Activated CD4-positive, alpha-beta T cell treated with anti-CD3 and anti-CD28 coated beads, Interleukin-2, amount 50 U/mL, for 4 hours (primary cell): ENCODE measurements at places on chromosomes 7 and 10.
A peak's percentile ranks its signal among the peaks of the same experiment; 100 is the strongest.

- DNase-seq, result no peak
These were observed 574.3 kb upstream of the FOXK1 start for GRCh38 chr7:4107839-4108238.

- no peak for DNase-seq
These were observed 44.4 kb upstream of the SHH start for GRCh38 chr7:155856656-155857055.

DNA sequence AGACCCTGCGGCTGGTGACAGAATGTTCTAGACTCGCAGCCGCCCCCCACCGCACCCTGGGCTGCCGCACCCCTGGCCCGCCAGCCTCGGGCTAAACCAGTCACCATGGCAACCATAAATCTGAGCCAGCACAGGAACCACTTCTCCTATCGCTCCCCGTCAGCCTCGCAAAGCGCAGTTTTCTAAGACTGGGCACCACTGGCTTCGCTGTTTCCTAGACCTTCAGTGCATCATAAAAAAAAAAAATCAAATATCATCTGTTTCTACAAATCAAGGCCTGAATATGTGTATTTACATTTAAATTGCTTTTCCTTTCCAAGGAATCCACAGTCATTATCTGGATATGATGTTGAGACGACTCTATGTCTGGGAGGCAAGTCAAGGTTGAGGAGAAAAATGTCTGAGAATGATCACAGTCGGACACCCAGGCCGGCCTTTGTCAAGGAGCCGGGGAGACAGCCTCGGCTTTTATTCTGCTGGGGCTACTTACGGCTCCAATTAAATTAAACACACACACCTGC lies 99.9 kb downstream of the PTPRN2 start:
- DNase-seq, result no peak

- DNase-seq, result no peak
These were observed 34.2 kb downstream of the CTBP2 start for GRCh38 chr10:125125951-125126735.

- no peak for DNase-seq
These were observed 218.1 kb downstream of the C7orf25 start for GRCh38 chr7:42693722-42694121.

- DNase-seq, result no peak
These were observed 9.6 kb downstream of the ATP5F1C start for GRCh38 chr10:7797582-7797981.

GRCh38 chr10:8615118-8615517 lies 560.6 kb downstream of the GATA3 start:
- no peak for DNase-seq

DNA sequence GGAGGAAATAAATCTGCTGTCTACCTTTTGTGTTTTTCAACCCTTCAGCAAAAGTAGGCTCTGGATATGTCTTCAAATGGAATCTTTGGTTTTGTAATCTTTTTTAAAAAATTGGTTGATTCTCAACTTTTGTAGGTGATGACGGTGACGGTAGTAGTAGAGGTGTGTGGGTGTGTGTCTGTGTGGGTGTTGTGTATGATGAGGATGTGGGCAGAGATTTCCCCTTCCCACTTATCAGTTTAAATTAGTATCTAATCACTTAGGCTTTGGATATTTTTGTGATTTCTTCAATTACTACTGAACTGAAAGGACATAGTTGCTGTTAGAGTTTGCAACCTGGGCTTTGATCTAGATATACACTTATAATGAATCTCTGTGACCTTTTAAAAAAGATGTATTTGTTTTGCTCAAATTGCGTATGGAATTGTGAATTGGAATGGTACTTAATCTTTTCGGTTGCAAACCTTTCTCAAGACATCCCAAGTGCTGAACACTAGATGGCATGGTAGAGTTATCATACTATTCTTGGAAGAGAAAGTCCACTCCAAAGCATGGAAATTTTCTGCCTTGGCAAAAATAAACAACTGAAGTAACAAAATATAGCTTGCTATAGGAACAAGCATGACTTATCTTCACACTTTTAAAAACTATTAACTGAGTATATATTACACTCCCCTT lies 51.9 kb upstream of the A1CF start:
- no peak for DNase-seq

DNA sequence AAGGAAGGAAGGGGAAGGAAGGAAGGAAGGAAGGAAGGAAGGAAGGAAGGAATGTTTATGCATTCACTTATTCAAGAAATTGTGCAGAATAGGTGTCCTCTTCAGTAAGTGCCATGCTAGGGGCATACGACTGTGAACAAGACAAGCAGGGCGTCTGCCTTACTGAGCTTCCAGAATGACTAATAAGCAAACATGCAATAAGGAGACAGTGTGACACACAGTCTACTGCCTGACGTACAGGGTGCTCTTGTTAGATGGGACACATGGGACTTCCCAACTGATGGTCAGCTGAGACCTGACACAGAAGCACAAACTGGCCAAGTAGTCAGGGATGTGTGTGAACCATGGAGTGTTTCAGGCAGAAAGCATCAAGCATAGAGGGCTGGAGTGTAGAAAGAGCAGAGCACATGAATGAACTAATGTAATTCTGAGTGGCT lies 18.2 kb downstream of the DNAJC12 start:
- DNase-seq, result no peak

DNA sequence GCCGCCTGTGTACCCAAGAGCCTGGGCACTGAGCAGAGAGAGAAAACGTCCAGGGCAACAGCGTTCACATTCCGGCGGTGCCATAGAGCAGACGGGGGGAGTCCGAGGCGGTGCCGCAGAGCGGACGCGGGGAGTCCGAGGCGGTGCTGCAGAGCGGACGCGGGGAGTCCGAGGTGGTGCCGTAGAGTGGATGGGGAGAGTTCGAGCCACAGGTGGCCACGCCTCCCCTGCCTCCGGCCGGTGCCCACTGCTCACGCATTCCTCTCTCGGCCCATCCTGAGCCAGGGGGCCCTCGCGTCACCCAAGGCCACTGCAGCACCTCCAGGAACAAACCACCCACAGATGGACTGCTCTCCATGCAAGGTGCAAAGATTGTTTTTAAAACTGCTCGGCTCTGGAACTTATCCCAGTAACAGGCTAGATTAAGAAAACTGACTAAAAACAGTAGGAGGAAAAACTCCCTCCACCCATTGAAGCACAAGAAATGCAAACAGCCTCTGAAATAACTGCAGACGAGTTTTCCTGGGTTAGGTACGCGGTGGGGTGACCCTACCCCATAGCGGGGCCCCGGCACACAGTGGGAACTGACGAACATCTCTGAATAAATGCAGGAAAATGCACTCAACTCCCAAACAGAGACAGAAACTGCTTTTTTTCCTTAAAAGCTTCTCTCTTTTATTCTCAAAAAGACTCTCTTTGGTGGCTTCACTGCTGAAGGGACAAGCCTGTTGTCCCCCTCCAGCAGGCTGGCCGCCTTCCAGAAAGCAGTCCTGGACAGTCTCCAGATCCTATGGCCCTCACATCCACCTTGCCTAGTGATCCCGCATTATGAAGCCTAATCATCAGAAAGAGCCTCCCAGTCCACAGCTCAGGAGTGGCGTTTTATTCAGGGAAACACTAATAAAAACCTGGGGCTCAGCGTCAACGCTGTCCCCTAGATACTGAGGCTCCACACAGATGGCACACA lies 55.9 kb downstream of the DIP2C start:
- DNase-seq, result no peak

DNA sequence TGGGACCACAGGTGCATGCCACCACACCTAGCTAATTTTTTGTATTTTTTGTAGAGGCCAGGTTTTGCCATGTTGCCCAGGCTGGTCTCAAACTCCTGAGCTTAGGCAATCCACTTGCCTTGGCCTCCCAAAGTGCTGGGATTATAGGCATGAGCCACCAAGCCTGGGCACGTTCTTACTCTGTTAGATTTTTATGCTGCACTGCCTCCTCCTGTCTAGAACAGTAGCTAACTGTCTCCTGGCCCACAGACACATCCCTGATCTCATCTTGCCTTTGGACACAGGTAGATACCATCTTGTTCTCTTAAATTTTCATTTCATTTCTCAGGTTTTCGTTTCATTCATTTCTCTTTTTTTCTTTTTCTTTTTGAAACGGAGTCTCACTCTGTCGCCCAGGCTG lies 41.1 kb downstream of the BLVRA start:
- DNase-seq, result no peak

GRCh38 chr7:141133646-141134045 lies 59.8 kb downstream of the TMEM178B start:
- DNase-seq, result no peak

DNA sequence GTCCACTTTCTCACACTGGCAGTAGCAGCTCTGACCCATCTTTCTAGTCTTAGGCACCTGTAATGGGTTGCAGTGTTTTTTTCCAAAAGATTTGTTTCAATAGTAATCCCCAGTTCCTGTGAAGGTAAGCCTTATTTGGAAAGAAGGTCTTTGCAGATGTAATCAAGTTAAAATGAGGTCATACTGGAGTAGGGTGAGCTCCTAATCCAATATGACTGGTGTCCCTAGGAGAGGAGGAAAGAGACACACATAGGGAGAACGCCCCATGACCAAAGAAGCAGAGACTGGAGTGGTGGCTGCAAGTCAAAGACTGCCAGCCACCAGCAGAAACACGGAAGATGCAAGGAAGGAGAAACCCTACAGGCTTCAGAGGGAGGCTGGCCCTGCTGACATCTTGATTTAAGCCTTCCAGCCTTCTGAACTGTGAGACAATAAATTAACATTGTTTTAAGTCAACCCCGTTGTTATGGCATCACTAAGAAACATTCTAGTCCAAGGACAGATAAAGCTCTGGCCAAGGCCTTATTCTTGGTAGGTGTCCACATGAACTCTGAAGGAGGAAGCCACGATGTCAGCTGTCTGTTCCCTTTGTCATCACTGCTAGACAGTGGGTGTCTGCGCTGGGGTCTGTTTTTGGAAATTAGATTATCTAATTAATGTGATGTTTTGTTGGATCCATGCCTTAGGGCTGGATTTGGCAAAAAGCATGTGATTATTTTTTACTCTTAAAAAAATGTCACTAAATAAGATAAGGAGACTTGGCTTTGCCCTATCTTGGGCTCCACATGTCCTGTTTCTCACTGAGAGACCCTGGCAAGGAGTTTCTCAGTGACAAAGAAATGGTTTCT lies 214.9 kb downstream of the KCNMA1 start:
- DNase-seq, result no peak

GRCh38 chr10:131920693-131921092 lies 19.9 kb downstream of the PPP2R2D start:
- no peak for DNase-seq

DNA sequence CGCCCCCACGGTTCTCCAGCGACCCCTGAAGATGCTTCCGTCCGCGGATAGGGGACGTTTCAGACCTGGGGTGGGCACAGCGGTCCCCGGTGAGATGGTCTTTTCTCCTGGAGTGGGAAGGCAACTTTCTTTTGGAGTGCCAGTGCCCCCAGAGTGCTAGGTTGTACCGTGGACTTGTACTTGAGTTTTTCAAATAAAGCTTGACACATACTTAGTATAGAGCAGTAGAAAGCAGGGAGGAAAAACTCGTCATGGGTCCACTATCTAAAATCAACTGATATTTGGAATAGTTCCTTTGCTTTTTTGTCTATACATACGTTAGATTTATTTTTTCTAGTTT lies 28.4 kb downstream of the RBM20 start:
- no peak for DNase-seq

- no peak for DNase-seq
These were observed 34.2 kb upstream of the TCF7L2 start for GRCh38 chr10:112915590-112916572.

DNA sequence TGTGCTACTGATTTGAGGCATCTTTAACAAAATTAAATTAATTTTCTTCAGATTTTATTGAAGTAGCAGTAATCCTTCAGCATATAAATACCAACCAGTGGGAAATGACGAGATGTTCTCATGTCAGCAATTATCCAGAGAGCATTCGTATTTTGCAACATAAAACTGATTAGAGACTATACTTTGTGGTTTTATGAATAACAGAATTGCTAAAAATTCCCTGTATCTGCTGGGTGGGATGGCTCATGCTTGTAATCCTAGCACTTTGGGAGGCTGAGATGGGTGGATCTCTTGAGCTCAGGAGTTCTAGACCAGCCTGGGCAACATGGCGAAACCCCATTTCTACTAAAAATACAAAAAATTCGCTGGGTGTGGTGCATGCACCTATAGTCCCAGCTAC lies 56.9 kb downstream of the ATAD1 start:
- DNase-seq, result no peak

- DNase-seq, result no peak
These were observed 110.5 kb downstream of the EBF3 start for GRCh38 chr10:129853562-129853903.

GRCh38 chr10:22611425-22612115 lies 102.8 kb downstream of the PIP4K2A start:
- DNase-seq, result peak; percentile 60

- DNase-seq, result no peak
These were observed 17.9 kb upstream of the LRRC18 start for GRCh38 chr10:48957361-48958151.

DNA sequence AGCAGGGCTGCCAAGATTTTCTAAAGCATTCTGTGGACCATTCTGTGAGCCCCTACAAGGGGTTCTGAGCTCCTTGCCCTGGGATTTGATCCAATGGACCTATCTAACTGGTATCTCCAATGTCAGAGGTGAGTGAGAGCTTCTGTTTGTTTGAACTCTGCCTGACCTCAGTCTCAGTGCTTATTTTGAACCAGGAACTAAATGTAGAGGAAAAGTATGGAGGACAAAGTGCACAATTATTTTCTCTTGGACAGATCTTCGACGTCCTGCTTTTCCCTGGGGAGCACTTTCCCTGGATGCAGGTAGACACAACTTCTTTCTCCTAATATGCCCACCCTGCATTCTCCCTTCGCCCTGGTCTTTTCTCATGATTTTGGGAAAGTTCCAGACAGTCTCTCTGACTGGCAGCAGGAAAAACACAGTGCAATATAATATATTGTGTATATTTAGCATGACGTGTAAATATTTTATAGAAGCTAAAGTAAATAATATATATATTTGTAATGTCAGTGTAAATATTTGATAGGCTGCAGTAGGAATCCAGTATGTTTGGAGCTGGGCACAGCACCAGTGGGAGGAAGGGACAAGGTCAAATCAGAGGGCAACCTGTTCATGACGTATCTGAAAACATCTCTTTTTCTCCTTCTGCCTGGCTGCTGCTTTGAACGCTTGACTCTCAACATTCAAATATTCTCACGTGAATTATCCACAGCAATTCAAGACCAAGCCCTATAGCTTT lies 184.0 kb upstream of the LYZL1 start:
- DNase-seq, result no peak
